IPS DF 6.9 (cell line): ENCODE measurements at places on chromosomes 2 and 18.

DNA sequence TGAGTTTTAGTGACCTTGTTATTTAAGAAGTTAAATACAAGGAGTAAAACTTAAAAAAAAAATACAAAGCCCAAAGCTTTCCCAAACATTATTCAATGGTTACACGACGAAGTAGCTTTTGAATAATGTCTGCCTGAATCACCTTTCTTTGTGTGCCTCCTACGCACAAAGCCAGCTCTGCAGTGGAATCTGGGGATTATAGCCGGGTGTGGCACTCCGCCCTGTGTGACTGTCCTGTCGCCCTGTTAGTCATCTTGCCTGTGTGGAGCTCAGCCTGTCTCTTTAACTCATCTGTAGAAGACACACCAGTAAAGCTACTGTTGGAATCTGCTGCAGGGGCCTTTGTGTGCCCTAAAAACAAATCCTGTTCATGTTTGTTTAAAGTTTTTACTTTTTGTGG is 79.4 kb upstream of the TCF7L1 start:
- DNase-seq, result no peak

- DNase-seq, result no peak
These were observed 154.0 kb downstream of the WDPCP start for GRCh38 chr2:63434024-63435001.

DNA sequence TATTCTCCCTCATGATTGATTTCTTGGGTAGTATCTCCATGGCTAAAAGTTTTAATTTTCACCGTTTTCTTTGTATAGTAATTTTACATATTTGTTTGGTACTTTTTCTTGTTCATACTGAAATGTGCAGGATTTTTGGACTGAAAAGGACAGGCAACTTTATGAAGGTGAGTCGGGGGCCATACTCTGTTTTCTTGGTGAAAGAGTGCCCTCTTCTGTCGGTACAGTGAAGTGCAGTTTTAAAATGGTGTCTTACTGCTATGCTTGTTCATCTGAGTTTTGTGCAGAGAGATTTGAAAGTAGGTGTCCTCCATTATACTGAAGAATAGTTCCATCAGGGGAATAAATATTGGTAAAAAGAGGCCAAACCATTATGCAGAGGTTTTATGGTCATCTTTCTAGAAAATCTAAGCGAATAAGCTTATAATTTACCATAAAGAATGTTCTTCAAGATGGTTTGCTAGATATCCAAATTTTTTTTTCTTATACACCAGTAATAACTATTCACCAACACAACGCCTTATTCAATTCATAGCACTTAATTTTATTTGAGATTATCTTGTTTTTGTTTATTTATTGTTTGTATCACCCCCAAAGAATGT is 8.7 kb upstream of the SERPINB13 start:
- peak; percentile 43 for DNase-seq

DNA sequence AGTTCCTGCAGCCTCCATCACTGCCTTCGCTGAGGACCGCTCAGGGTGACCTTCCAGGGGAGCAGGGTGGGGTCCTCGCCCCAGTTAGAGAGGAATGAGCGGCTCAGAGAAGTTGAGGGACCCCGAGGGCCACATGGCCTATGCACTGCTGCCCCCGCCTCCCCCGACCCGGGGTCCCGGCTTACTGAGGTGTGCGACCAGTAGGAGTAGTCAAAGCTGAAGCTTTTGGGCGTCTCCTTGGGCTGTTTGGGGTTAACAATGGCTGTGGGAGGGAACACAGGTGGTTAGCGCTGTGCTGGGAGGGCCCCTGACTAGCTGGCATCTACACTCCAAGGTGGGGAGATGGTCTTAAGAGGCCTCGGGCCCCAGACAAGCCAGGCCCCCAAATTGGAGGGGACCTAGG is 31.0 kb downstream of the KIF1A start:
- no peak for DNase-seq

GRCh38 chr18:77359561-77360314 is 110.1 kb downstream of the GALR1 start:
- no peak for DNase-seq

- DNase-seq, result no peak
These were observed 77.0 kb upstream of the TMEM200C start for GRCh38 chr18:5972298-5972697.

DNA sequence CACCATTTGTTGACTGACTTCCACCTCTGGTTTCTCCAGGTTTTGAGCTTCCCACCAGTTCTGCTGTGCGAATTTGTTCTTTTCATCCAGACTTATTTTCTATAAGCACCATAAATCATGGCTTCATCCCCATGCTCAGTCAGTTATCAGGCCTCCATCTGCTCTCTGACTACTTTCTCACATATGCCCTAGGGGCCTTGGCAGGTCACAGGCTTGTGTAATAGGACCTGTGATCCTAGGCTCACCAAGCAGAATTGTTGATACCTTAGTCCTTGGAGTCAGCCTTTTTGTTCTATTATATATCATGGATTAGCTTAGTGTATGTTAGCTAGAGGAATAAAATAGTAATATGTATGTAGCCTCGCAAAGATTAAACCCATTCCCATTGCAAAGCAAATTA is 284.2 kb upstream of the TANK start:
- no peak for DNase-seq

GRCh38 chr2:43220760-43221123 is 5.7 kb downstream of the ZFP36L2 start:
- no peak for DNase-seq

GRCh38 chr2:51553476-51553875 is 521.5 kb upstream of the NRXN1 start:
- no peak for DNase-seq

GRCh38 chr18:77147418-77147852 is 14.9 kb upstream of the MBP start:
- no peak for DNase-seq

GRCh38 chr18:54033052-54033451 is 191.4 kb downstream of the MBD2 start:
- DNase-seq, result no peak

DNA sequence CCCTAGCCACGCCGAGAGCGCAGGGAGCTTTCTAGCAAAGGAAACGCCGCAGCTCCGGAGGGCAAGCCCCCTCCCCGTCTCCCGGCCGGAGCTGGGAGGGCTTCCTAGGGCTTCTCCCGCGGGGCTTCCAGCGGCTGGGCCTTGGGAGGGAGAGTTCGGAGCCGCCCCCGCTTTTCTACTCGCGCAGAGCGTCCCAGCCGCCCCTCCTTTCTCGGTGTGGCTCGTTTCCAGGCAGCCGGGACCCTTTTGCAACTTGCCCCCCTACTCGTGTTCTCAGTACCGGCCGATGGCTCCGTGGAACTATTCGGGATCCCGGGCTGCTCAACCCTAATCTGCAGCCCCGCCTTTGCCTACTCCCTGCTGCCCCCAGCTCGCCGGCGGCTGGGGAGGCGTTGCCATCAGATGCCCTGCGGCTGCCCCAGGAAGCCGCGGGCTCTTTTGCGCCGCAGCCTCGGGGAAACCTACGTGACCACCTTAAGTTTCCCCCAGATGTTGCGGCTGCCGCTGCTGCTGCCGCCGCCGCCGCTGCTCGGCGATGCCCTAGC is 1.5 kb upstream of the NR4A2 start:
- no peak for DNase-seq

DNA sequence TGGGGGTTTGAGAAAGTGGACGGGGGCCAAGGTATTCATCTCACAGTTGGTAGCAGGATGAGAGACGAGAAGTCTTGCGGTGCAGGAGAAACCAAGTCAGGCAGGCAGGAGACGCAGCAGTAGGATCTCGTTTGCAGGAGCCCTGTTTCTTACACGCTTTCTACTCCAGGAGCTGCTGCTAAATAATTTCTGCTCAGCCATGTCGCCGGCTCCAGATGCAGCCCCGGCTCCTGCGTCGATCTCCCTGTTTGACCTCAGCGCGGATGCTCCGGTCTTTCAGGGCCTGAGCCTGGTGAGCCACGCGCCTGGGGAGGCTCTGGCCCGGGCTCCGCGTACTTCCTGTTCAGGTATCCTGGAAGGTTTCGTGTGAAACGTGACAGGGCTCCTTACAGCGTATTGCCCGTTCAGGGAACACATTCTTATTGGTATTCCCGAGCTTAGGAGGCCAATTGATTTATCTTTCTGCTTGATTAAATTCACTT is 494 bp downstream of the ANKZF1 start:
- no peak for DNase-seq

DNA sequence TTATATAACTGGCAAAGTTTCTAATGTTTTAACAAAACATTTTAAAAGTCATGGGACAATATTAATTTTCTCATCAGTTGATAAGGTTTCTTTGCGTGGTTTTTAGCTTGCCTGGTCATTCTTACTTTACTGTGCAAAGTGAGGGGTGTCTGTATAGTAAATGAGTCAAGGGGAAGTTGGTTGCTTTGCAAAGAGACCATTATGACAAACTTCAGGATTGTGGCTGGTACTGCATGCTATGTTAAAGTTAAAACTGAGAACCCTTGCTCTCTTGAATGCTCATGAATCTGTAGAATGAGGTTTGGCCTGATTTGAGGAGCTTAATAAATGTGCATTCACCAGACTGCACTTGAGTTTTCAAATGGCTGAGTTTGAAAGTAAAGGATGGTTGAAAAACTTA is 47.0 kb downstream of the COL4A4 start:
- no peak for DNase-seq

GRCh38 chr2:151353995-151354394 is 3.4 kb upstream of the TNFAIP6 start:
- DNase-seq, result no peak

GRCh38 chr18:11672846-11673454 is 16.1 kb upstream of the GNAL start:
- DNase-seq, result no peak

- DNase-seq, result no peak
These were observed 164.3 kb upstream of the PGAP1 start for GRCh38 chr2:197090742-197091367.

DNA sequence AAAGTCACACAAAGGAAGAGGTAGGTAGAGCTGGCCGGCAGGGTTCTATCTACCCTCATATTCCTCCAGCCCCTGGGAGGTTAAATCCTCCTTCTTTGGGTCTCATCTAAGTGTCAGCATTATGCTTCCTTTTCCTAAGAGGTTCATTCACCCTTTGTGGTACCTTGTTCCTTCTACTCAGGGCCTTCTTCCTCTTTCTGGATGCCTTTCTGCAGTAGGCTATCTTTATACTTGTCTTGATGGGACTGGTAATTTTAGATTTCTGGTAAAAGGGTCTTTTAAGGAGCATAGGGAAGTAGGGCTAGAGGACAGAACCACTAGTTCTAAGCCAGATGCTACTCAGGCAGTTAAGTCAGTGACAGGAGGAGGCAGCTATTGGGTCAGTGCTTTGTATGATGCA is 13.7 kb upstream of the TNP1 start:
- DNase-seq, result no peak

DNA sequence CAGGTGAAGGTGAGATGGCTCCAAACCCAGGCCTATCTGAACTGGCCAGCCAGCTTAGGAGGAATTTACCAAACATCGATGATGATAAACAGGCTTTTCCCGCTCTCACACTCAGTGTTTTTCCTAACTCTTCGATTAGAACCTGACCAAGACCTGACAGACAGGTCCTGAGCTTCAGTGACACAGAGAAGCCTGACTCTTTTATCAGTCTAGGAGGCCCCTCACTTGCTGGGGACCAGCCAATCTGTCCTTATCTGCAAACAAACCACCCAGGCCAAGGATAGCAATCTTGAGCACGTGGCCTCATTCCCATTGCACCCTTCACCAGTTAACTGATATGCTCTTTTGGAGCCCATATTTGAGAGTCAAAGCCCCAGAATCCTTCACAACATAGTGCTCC is 1.9 kb upstream of the ITSN2 start:
- no peak for DNase-seq

GRCh38 chr2:128584296-128584890 is 265.7 kb upstream of the HS6ST1 start:
- DNase-seq, result no peak

DNA sequence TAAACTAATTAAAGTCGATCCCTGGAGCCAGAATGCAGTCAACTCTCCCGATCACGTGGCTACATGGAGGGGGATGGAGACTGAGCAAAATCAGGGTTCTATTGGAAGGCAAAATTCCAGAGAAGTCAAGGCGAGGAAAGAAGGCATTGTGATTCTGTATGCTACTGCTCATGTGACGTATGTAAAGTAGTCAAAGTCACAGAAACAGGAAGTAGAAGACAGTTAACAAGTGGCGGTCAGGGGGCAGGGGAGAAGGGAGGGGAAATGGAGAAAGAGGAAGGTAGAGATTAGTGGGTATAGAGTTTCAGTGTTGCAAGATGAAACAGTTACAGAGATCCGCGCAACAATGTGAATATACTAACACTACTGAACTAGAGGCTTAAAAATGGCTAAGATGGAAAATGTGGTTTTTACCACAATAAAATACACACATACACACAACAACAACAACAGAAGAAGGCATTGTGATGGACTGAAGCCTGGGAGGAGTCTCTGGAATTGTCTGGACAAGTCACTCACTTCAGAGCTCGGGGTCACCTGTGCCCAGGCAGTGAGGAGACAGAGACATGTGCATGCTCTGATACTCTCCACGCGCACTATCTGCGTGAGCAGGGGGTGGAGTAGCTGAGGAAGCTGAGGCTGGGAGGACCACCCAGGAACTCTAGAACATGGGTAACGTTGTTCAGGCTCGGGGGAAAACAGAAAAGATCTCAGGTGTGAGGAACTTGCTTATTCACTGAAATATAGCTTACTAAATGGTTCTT is 89.9 kb upstream of the CDCA7 start:
- peak; percentile 7 for DNase-seq

DNA sequence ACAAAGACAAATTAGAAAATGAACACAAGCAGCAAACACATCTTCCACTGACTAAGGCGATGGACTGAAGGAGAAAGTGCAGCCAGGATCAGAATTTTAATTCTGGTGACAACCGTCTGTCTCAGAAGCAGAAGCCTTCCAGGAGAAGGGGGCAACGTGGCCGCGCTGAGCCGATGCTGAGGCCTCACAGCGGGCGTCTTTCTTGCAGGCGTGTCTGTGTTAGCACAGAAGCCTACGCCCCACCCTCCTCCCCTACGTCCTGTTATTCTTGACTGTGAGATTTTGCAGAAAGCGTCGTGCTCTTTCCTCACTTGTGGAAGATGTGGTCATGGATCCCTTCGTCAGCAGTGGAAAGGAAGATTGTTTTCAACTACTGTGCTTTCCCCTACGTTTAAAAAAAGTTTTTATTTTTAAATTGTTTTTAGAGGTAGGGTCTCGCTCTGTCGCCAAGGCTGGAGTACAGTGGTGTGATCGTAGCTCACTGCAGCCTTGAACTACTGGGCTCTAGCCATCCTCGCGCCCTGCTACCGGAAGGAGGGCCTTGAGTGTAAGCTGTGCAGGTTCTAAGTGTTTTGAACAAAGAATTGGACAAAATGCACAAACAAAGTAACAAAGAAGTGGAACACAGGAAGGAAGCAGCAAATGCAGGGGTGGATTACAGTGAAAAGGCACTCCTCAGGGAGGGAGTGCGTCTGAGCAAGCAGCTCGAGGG is 422.0 kb downstream of the GALR1 start:
- no peak for DNase-seq

GRCh38 chr18:21330122-21330701 is 88.2 kb downstream of the GREB1L start:
- DNase-seq, result no peak

DNA sequence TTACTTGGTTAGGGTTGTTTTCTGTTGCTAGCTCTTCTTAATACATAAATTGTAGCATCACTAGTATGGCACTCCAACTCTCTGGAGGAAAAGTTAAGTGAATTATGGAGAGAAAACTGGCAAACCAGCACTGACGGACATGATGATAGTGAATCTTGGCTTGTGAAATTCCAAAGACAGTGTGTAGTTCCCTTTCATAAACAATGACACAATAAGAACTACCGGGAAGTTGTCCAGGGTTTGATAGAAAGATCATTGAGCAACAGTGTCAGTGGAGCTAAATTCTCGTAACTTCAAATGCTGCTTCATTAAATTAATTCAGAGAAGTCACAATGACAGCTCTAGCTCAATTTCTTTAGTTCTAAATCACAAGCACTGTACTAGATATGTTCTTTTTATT is 66.5 kb downstream of the RIT2 start:
- no peak for DNase-seq
